GM12865 (cell line): ENCODE measurements at places on chromosomes 4 and X.

DNA sequence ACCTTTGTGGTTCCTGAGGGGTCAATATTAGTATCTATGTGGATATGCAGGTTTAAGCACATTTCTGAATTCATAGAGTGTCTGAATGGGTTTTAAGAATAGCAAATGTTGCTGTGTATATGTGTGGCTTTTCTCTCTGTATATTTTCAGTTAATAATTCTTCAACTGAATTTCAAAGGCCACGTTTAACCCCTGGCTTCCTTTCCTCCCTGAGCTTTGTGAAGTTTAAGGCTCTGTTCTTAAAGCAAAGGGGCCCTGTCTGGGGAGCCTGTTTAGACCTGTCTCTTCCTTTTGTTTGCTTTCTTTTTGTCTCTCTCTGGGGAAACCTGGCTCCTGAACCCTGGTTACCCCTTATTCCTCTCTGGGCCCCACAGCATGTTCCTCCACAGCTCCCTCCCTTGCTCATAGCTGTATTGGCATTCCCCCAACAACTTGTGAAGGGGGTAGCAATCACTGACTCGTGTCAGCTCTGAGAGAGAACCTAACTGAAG lies 139.1 kb downstream of the COL4A6 start:
- peak; percentile 13 for DNase-seq

- DNase-seq, result no peak
These were observed 9.4 kb downstream of the KLF3 start for GRCh38 chr4:38673130-38673978.

GRCh38 chrX:19745077-19745476 lies 142.3 kb downstream of the SH3KBP1 start:
- DNase-seq, result no peak

DNA sequence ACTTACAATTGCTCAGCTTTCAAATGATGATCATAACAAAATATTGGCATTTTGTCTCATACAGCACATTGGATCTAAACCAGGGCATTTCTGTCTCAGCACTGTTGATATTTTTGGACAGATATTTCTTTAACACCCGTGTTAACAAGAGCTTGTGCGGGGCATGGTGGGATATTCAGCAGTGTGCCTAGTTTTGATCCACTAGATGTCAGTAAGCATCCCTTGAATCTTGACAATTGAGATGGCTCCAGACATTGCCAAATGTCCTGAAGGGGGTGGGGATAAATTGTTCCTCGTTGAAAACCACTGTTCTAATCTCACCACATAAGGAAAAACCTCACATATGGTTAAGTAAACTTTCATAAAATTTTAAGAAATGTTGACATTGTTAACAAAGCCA lies 806.3 kb downstream of the STIM2 start:
- no peak for DNase-seq

GRCh38 chr4:120855307-120856001 lies 67.1 kb downstream of the PRDM5 start:
- DNase-seq, result peak; percentile 72

DNA sequence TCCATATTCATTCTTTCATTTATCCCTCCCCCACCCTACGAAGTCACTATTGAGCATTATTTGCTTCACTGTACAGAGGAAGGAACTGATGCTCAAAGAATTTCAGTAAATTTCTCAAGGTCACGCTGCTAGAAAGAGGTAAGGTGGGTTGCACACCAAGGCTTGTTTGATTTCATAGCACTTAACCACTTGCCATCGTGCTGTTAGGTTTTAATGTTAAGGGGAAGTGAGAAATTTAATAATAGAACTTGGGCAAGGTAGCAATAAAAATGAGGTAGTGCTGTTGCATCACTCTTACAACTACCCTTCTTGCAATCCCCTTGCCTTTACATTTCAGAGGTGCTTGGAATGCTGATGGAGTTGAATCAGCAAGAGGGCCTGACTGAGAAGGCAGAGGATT lies 343.1 kb downstream of the MID1IP1 start:
- peak; percentile 51 for DNase-seq

DNA sequence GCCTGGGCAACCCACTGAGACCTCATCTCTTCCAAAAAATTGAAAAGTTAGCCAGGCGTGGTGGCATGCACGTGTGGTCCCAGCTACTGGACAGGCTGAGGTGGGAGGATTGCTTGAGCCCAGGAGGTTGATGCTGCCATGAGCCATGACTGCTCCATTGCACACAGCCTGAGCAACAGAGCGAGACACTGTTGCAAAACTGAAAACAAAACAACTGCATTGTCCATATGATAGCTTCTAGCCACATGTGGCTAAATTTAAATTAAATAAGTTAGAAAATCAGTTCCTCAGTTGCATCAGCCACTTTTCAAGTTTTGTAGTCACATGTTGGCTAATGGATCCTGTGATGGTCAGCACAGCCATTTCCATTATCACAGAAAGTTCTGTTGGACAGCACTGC lies 67.9 kb downstream of the GAB1 start:
- peak; percentile 85 for DNase-seq

DNA sequence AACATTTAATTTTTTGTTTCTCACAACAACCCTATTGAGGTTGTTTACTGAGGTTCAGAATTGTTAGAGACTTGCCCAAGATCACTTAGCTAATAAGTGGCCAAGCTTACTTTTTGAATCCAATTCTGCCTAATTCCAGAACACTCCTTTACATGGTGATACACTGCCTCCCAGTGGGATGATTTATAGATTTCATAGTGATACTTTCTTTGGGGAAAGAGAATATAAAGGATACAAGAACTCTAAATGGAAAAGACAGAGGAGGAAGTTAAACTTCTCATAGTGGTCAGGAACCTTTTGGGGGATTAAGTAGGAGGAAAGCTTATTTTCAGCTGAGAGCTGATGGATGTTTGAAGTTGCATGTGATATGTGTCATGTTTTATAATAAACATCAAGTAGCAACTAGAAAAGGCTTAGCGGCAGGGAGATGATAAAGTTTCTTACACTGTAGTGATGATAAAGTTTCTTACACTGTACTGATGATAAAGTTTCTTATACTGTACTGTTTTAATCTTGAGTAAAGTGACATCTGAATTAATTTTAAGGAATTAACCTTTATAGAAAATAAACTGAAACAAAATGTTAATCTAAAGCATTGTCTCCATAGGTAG lies 15.3 kb downstream of the STAG2 start:
- DNase-seq, result no peak

DNA sequence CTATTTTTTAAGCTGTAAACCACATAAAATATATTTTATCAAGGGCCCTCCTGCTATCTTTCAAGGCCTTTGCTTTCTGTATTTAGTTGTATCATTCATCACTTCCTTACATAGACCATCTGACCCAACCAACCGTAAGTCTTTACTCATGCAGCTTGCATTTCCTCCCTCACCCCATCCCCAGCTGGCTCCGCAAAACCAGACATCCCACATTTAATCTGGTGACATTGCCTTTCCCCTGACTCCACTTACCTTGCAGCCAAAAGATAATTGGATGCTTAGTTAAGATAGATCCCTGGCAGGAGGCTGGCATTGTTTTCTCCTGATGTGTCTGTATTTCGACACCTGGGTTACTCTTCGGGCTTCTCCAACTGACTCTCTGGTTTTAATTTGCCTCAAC lies 183.7 kb upstream of the LDB2 start:
- no peak for DNase-seq

- DNase-seq, result no peak
These were observed 3.1 kb upstream of the PCDH10 start for GRCh38 chr4:133145758-133146573.

DNA sequence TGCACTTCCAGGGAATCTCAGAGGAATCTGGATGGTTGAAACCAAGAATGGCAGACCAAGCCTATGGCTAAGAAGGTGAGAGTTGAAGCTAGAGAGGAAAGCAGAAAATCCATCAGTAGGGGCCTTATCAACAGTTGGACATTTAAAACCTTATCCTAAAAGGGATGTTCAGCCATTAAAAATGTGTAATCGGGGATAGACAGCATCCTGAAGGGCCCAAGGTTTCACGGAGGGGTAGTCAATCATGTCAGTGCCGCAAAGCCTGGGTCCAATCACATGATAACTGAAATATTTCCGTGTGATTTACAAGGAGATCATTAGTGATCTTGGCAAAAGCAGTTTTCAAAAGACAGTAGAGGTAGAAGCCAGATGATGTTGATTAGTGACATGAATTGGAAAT lies 61.9 kb upstream of the ELOVL6 start:
- DNase-seq, result no peak

- no peak for DNase-seq
These were observed 63.8 kb upstream of the MTM1 start for GRCh38 chrX:150504397-150505182.
